GM23338 (cell line): ENCODE measurements at places on chromosomes 5 and 9. TPM values are rescaled to one million over a fixed set of nuclear protein-coding genes. Genes with fewer than 3 reads are reported as not detected.

DNA sequence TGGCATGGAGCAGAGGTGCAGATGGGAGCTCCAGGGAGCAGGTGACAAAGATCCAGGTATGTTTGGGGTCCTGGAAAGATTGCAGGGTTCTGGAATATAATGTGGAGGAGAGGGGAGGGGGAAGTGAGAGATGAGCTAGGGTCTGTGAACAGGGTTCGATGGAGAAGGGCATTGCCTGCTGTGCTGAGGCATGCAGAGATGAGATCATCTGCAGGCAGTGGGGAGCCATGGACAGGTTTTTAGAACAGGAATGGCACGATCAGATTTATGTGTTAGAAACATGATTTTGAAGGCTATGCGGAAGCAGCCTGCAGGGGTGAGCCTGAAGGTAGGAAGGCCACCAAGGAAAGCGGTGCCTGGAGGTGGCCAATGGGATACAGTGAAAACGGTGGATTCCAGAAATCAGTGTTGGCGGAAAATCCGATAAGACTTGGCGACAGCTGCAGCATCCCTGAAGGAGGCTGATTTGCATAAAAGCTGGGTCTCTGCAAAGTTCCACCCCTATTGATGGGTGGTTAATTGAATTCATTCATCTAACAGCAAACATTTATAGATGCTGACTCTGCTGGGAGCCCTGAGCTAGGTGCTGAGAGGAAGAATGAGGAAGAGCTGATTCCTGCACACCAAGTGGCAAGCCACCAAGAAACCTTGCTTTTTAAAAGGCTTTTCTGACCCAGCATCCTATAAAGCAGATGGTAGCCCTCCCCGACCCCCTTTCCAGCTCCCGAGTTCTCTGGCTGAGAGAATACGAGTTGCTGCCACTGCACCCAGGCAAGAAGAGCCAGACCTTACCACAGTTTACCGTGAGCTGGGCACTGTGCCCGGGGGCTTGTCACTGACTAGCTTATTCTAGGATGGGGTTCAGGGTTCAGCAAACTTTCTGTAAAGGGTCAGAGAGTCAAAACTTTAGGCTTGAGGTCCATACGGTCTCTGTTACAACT is 139.2 kb upstream of the SMIM23 start:
- H3K27me3 ChIP-seq: no peaks in the 10 kb centered on the region
- H3K4me3 ChIP-seq: no peak overlapping the region
- no peak for DNase-seq
- H3K27ac ChIP-seq: no peak overlapping the region
- no peaks in the 10 kb centered on the region for H3K36me3 ChIP-seq
- peaks cover 25% of the 10 kb centered on the region for H3K4me1 ChIP-seq

- H3K4me3 ChIP-seq: no peak overlapping the region
- H3K4me1 ChIP-seq: peaks cover 6% of the 10 kb centered on the region
- no peak for DNase-seq
- no peaks in the 10 kb centered on the region; the same call in 1 of the 2 replicates for H3K36me3 ChIP-seq
Measured at GRCh38 chr9:108081112-108081511, 591.5 kb upstream of the KLF4 start.

- H3K27ac ChIP-seq: no peak overlapping the region
- H3K4me3 ChIP-seq: no peak overlapping the region
- DNase-seq: no peak
- H3K27me3 ChIP-seq: no peaks in the 10 kb centered on the region
Measured at GRCh38 chr5:82661462-82661861, 383.3 kb upstream of the RPS23 start.

GRCh38 chr9:24932785-24933184 is 387.1 kb upstream of the IZUMO3 start:
- no peak for DNase-seq
- no peaks in the 10 kb centered on the region; the same call in 1 of the 2 replicates for H3K4me1 ChIP-seq
- H3K36me3 ChIP-seq: no peaks in the 10 kb centered on the region
- H3K4me3 ChIP-seq: no peak overlapping the region
- H3K27me3 ChIP-seq: no peaks in the 10 kb centered on the region
- no peak overlapping the region for H3K27ac ChIP-seq

AK6 gene
- total RNA-seq: 37.3 and 62.5 TPM in 2 replicates

IL7R gene
- not detected in 2 replicates for total RNA-seq

ACSL6 gene
- 3.6 and 4.6 TPM in 2 replicates for total RNA-seq
